ENCODE measurements at places on chromosomes 3 and 15.

- no peak for DNase-seq
These were observed 416.5 kb downstream of the PLCL2 start for GRCh38 chr3:17301271-17301670.

DNA sequence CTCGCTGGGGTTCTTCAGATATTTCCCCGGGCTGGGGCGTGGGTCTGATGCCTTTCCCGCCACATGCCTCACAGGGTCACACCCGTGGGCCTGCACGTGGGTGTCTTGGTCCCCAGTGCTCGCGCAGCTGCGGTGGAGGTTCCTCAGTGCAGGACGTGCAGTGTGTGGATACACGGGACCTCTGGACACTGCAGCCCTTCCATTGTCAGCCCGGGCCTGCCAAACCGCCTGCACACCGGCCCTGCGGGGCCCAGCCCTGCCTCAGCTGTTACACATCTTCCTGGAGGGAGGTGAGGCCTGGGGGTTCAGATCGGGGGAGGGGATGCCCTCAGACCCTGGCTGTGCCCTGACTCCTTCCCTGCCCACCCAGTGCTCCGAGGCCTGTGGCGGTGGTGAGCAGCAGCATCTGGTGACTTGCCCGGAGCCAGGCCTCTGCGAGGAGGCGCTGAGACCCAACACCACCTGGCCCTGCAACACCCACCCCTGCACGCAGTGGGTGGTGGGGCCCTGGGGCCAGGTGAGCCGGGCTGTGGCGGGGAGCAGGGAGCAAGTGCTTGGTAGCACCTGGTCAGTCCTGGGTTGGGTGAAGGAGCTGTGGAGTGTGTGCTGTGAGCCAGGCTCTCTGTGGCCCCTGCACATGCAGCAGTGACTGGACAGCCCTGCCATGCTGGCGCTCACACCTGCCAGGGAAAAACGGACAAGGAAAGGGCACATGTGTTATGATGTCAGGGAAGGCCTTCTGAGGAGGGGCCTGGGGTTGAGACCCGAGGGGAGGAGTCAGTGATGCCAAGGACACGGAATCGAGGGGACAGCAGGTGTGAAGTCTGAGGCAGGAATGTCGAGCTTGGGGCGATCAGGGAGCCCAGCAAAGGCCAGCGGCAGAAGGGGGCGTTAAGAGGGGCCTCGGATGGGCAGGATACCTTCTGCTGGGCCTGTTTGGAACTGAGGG is 88.9 kb downstream of the TBC1D2B start:
- no peak for DNase-seq

DNA sequence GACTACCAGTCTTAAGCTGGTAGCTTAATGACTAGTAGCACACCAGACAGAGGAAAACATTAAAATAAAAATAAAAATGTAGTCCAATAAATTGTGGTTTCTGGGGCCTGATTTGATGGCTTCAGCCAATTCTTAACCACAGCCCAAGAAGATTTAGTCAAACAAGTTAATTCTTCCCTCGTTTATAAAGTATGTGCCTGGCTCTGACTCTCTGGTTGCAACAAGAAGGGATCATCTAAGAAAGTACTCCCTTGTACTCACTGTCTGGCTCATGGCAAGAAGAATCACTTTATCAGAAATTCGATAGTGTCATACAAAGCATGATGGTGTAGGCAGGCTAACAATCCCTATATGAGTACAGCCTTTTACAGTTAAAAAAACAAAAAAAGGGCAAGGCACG is 141.9 kb downstream of the P3H2 start:
- DNase-seq = no peak

DNA sequence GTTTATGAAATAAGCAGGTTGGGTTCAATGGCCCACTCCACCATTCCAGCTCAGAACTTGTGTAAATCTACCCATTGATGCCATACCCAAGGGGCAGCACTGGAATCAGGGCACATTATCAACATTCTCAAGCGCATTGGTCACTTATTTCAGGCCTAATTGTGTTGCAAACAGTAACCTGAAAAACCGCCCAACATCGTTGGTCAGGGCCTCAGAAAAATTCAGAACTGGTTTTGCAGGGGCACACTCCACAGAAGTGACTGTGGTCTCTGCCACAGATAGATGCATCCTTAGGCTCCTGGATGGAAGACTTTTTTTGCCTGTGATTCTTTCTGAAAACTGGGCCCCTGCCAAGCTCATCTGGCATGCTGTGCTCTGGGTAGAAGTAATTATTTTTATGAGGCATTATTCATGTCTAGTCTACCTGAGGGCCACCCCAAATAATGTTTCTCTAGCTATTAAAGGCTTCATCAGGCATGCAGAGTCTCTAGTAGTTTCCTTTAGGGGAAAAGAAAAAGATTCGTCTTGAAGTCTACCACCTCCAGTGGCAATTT is 21.7 kb upstream of the LRTM1 start:
- no peak for DNase-seq

- DNase-seq = no peak
These were observed 17.8 kb upstream of the MCCC1 start for GRCh38 chr3:183117056-183117455.

DNA sequence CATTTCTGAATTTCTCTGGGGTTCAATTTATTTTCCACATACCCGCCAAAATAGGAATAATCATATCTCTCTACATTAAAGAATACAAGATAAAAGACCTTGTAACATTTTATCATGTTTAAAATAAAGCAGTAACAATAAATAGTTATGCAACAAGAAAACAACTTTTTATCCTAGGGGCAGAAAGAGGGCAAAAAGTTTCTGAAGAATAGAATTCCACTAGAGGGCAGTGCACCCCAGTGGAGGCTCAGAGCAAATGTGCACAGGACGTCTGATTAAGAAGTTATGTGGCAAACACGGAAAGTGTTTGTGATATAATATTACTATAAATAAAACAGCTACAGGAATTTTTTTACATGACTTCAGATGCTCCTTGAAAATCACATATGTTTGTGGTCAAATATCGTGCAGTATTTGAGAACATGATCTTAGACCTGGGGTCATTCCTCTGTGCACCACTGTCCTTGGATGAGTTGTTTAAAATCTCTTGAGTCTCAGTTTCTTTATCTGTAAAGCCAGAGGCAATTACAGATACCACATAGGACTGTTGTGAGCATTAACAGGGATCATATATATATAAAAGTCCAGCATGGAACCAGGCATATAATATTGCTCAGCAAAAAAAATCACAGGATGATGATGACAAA is 13.2 kb upstream of the PIK3R4 start:
- DNase-seq = peak; percentile 54

DNA sequence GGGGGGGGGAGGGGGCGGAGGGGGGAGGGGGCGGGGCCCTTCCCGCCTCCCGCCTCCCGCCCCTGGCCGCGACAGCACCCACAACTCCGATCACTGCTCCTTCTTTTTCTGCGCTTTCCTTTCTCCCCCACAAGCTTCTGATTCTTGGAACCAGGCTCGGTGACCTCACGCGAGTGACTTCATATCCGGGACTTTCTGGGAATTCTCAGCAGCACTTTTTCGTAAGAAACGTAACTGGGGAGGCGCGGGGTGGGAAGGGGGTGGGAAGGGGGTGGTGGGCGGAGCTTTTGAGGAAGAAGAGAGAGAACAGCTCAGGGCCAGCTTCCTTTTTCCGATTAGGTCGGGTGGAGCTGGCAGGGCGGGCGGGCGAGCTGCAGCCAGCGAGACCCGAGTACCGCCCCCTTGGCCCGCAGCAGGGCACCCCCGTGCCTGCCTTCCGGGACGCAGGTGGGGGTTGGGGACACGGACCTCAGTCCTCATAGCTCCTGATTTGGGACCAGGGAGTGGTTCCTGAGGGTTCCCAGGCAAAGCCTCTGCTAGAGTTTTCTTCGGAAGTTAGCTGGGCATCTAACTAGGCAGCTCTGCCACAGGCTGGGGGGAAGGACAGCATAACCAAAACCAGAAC is 14.6 kb downstream of the XIRP1 start:
- peak; percentile 72 for DNase-seq

DNA sequence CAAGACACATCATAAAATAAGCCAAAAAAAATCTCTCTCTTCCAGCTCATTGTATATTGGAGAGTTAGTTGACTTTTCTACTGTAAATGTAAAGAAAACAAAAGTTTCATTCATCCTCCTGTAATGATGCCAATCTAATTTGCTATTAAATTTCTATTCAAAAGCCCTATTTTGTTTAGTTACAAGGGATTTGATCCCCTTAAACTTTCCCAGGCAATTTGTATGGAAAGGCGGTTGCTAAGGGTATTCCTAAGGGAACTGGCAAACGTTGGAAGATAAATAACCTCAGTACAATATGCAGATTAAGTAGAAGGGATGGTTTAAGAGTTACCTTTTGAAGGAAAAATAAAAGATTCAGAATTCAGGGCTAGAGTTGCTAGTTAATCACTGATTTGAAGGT is 352.7 kb downstream of the TIGIT start:
- DNase-seq = no peak

DNA sequence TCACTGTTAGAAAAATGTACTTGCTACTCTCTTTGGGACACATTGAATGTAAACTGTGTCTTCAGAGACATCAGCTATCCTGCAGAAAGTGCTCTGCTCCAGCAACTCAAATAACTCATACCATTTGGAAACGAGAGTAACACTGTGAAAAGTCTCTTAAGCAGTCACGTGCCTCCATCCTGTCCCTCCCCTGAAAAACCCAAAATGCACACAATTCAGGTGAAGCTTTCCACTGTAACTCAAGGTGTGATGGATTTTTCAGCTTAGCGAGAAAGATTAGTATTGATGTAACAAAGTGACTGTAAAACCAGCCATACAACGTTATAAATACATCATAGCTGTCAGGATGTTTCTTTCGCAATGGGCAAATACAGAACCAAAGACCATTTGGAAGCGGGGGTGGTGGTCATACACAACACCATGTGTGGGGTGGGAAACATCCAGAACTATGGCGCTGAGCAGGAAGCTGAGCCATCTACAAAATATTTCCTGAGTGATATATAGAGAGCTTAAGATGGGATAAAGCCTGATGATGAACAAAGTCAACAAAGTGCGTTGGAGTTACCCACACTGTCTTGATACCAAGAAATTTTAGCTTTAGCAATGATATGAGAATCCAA is 332.3 kb downstream of the FOXP1 start:
- DNase-seq = no peak

DNA sequence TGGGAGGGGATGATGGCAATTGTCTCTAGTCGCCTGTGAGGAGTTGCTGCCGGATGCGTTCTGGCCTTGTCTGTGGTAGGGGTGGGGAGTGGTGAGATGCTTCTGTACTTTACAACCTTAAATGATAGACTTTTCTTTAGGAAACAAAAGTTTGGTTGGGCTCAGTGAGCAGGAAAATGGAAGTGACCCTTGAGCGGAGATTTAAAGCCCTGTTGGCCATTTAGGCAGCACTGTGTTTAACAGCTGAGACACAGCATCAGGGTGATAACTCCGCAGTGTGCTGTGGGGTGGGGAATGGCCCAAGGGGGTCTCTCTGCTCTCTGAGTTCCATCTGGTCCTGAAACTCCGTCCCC is 36.6 kb downstream of the SPSB4 start:
- DNase-seq = no peak

GRCh38 chr15:100601163-100601562 is 821 bp downstream of the LINS1 start:
- peak; percentile 50 for DNase-seq

DNA sequence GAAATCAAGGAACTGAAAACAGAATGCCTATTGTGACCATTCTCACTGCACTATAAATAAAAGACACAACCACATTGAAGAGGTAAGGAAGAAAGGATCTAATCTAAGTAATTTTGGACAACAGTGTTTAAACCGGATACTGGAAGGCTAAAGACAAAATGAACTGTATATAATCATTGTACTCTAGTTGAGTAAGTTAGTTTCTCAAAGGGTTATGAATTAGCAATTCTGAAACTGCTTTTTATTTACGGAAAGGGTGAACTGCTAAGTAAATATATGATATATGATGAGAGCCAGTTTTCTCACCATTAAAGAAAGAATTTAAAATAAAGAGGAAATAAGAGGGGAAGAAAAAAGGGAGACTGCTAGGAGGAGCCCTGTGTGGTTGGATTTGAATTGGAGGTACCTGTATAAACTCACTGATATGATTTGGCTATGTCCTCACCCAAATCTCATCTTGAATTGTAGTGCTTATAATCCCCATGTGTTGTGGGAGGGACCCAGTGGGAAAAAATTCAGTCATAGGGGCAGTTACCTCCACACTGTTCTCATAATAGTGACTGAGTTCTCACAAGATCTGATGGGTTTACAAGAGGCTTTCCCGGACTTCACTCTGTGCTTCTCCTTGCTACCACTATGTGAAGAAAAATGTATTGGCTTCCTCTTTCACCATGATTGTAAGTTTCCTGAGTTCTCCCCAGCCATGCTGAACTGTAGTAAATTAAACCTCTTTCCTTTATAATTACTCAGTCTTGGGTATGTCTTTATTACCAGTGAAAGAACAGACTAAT is 607.7 kb downstream of the PYDC2 start:
- DNase-seq = no peak

GRCh38 chr15:59367022-59367451 is 5.6 kb downstream of the MYO1E start:
- DNase-seq = no peak

DNA sequence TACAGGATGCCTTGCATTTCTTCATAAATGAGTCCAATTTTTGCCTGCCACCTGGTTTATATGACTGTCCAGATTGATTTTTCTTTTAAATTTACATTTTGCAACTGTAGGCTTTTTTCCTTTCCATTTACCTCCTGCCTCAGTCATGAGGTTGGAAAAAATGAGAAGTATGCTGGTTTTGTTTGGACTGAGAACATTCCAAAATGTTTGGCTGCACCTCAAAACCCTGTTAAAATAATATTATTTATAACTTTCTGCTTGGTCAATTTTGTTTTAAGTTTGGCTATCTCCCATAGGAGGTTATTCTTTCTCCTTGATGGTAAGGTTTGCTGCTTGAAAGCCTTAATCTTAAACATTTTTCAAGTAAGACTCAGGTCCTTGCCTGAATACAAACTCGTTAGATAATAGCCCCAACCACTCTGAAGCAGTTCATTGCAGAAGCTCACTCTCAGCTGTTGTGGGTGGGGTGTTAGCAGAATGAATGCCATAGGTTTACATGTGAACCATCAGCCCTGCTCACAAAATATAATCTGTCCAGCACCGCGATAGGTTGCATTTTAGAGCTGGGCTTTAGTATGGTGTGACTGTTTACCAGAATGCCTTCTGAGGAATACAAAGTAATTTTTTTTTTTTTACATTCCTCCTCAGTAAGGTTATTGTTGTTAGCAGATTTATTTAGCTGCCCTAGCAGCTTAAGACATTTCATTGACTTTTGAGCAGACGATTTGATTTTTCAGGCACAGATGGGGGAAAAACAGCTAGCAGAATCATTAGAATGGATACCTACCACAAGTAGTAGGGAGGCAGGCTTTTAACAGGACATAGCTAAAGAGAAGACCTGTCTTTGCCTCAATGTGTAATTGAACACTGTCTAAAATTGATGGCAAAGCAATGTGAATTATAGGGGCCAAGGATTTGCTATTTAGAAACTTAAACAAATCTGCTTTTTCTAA is 630.8 kb upstream of the KCNMB2 start:
- no peak for DNase-seq

GRCh38 chr15:67559158-67559557 is 16.7 kb downstream of the MAP2K5 start:
- DNase-seq = no peak

GRCh38 chr3:66431494-66431893 is 69.3 kb downstream of the LRIG1 start:
- DNase-seq = no peak

- peak; percentile 65 for DNase-seq
These were observed 3.7 kb downstream of the PBRM1 start for GRCh38 chr3:52682016-52682415.

Measured in stimulated activated CD4-positive, alpha-beta T cell treated with anti-CD3 and anti-CD28 coated beads, Interleukin-1b, Interleukin-23, amount 100 ng/mL, for 48 hours (primary cell).